ENCODE measurements at places on chromosomes 4 and X.
A peak's percentile ranks its signal among the peaks of the same experiment; 100 is the strongest.

GRCh38 chrX:153763298-153763932 lies 634 bp upstream of the PLXNB3 start:
- DNase-seq: no peak

- DNase-seq: no peak
These were observed 942 bp upstream of the APLN start for GRCh38 chrX:129655547-129656249.

- DNase-seq: no peak
These were observed 17.3 kb downstream of the ASMTL start for GRCh38 chrX:1435241-1435895.

- no peak for DNase-seq
These were observed 802 bp downstream of the RFC1 start for GRCh38 chr4:39365360-39365759.

DNA sequence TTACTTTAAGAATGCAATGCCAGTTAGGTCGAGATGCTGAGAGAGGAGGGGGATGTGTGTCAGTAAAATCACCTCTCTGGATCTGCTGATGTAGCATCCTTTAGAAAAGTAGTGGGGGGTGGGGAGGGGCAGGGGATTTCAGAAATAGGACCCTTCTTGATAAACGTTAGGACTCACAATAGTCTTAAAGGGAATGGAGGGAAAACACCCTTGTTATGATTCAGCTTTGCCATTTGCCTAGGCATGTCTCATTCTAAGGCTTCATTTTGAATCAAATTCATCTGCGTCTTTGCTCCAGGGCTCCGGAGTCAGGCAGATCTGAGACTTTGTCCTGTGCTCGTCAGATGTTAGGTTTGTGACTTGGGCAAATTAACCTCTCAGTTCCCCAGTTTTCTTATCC lies 879 bp downstream of the SH2D1A start:
- DNase-seq: no peak

GRCh38 chr4:13833171-13833804 lies 205.8 kb upstream of the BOD1L1 start:
- DNase-seq: no peak

GRCh38 chr4:163548481-163549243 lies 54.2 kb downstream of the TMA16 start:
- DNase-seq: no peak

- DNase-seq: no peak
These were observed 99.2 kb downstream of the TSPAN7 start for GRCh38 chrX:38660395-38661102.

DNA sequence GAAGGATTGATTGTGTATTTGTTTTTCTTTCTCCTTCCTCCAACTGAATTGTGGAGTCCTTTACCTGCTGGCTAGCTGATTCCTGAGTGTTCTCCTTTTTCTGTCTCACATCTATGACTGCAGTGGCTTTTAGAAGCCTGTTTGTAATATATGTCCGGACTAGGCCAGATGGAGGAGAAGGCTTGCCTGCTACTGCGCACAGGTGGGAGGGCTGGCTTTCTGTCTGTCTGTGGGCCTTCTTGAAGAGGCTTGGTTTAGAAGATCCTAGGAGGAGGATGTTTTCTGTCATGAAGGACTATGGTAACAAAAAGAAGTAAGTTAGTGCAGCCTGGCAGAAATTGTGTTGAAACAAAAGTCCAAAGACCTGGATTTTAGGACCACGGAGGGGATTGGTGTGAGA lies 8.5 kb downstream of the PPP1R3F start:
- no peak for DNase-seq

- DNase-seq: no peak
These were observed 80.6 kb upstream of the CD99 start for GRCh38 chrX:2610246-2611170.

DNA sequence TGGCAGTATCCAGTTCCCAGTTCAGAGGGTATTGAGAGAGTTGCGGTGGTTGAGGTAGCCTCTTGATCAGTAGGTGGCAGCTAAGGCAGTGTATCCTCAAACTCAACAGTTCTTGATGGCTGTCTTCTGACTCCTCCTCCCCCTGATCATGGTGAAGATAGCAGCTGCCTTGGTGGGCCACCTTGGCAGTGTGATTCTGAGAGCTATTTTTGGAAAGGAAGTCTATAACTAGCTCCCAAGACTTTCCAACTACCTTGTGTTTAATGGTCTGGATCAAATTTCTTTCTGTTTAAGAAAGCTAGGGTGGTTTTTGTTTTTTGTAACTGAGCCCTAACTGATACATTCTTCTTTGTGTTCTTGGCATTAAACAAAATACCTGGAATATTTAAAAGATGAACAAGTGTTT lies 10.5 kb upstream of the TBC1D19 start:
- DNase-seq: no peak

DNA sequence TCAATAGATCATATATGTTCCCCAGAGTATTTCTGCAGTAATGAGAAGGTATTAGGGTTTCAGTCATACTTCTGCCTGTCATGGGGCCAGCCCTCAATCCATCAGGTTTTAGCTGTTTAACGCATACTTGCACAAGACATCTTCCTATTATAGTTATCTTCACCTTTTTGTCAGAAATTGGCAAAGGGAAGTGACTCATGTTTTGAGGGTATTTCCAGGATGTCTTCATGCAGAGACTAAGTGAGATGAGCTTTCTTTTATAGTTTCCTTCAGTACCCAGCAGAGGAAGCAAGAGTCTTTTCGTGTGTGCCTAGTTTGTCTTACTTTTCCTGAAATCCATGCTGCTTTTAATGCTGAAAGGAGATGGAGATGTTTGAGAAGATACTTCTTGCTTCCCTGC lies 9.5 kb downstream of the CSTF2 start:
- DNase-seq: no peak

GRCh38 chrX:68865300-68865699 lies 36.5 kb downstream of the EFNB1 start:
- no peak for DNase-seq

- no peak for DNase-seq
These were observed 58.6 kb upstream of the ALB start for GRCh38 chr4:73345399-73345975.

GRCh38 chrX:1357993-1358392 lies 21.4 kb downstream of the IL3RA start:
- no peak for DNase-seq

DNA sequence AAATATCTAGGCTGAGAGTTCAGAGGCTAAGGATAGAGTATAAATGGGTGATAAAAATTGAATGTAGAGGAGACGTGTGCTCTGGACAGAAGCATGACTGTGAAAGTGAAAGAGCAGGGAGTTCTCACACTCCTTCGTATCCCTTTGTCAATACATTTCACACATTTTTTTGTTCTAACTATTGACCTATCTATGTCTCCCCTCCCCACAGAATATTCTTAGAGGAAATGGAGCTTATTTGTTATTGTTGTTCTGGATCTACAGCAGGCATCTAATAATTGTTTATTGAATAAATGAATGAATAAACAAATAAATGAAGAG lies 57.6 kb downstream of the ENPEP start:
- DNase-seq: no peak

DNA sequence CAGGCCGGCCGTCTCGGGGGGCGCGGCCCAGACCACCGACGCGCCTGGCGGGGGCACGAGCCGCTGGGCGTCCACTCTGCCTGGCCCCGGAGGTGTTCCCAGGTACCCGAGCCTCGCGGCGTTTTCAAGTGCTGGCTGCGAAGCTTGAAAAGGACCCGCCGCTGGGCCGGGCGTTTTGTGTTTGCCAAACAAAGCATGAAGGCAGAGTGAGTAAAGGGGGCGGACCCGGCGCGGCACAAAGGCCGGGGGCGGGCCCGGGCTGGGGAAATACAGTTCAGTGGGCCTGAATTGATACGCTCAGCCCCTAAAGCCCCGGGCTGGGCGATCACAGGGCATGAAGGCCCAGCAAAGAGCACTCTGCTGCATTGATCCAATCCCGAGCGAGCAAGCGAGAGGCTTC lies 65.4 kb downstream of the SOX3 start:
- DNase-seq: no peak

DNA sequence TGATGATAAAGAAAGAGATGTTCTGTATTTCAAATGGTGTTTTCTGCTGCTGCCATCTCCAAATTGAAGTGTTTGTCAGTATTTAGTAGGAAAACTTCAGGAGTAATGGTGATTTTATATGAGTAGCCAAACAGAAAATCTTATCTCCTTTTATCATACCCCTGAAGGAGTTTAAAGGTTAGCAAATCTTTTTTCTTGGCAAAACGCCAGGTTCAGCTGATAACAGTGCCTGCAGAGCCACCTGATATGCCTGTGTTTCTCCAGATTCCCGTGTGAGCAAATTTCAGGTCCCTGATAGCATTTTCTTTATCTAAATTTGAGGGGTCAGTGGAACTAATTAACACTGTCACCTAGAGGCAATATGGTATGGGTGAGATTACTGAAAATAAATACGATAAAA lies 65.8 kb upstream of the ETNPPL start:
- no peak for DNase-seq

- peak; percentile 51 for DNase-seq
These were observed 26.0 kb upstream of the YTHDC1 start for GRCh38 chr4:68375667-68376559.

GRCh38 chrX:3514996-3515395 lies 168.5 kb upstream of the MXRA5 start:
- no peak for DNase-seq

- no peak for DNase-seq
These were observed 161.0 kb upstream of the DKK2 start for GRCh38 chr4:107197121-107197520.

DNA sequence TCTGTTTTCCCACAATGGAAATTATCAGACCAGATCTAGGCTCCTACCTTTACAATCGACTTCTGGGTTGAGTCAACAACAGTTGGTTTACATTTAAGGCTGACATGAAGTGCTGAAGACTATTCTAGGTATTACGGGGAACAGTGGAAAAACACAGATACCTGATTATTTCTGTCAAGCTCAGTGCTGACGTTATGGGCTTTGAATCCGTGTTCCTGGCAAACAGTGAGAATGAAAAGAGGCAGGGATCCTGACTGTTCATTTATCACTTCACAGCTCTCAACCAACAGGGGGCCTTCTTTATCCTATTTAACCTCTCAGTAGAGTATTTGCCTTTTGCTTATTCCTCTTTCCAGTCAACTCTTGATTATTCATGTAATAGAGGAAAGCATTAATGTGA lies 43.1 kb downstream of the TMEM164 start:
- DNase-seq: no peak

DNA sequence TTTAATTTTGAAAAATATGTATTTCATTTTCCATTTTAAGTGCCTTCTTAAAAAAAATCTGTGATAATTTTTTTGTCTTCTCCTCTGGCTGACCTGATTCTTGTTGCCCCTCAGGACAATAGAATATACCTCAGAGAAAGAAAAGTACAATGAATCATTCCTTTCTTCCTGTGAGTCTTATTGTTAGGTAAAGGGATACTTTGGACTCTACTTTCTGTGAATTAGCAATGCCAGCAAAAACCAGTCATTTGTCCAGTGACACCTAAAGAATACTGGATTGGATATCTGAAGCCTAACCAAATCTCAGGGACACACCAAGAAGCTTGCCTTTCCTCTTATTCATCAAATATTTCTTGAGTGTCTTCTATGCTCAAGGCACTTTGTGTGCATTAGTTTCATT lies 102.1 kb downstream of the AREG start:
- no peak for DNase-seq

DNA sequence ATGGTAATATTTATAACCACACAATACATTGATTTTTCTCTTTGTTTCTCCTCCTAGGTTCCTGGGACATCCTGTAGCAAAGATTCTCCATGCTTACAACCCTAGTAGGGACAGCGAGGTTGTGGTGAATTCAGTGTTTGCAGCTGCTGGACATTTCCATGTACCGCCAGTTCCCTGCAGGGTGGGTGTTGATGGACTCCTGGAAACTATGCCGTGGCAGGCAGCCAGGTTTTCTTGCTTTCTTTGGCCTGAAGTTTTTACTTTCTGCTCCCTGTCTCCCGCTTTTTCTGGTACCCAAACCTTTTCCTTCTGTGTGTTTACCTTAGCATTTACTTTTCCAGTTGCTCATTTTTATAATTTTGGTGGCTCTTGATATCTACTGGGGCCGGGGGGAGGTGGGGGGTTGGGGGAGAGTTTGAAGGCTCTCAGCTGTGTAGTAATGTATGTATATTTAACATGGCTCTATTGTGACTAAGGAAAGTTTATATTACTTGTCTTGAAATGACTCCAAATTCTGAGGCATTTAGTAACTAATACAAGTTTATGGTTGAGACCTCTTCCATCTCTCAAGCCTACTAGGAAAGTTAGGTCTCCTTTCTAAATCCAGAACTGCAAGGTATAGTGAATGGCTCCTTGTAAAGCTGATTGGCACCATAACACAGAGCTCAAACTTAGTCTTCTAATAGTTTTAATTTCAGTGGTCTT lies 89.7 kb downstream of the TMEM131L start:
- no peak for DNase-seq

GRCh38 chr4:139028191-139028661 lies 12.6 kb downstream of the NOCT start:
- no peak for DNase-seq

- DNase-seq: no peak
These were observed 153.7 kb downstream of the RTL9 start for GRCh38 chrX:110512341-110512740.

DNA sequence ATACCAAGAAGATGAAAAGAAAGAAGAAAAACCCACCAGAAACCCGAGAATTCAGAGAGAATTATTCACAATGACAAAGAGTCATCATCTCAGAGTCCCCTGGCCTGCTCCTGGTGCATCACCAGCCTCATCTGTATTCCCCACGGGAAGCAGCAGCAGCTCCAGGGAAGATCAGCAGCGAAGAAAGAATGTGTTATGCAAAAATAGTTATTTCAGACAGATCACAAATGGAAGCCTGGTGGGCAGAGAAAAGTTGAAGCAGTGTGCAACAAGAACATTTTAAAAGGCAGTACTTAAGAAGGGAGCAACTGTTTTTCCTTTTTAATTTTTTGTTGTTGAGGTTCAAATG lies 189.2 kb downstream of the PPP3CA start:
- DNase-seq: no peak

GRCh38 chr4:82380344-82380743 lies 6.6 kb upstream of the HNRNPD start:
- DNase-seq: no peak

DNA sequence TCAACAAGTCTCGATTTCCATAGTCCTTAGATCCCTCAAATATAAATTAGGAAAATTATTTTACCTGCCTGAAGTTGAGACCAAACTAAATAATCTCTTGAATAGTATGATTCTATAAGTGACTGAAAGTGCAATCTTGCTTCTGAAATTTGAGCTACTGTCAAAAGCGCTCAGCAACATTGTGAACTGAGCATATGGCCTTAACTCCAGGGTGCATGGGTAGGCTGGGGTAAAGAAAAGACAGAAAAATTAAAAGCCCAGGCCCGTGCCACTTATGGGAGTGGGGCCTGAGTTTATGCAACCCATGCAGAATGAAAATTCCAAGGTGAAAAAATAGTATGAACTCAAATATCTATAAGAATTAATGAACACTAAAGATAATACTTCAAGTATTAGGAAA lies 9.8 kb downstream of the PGRMC2 start:
- DNase-seq: no peak

DNA sequence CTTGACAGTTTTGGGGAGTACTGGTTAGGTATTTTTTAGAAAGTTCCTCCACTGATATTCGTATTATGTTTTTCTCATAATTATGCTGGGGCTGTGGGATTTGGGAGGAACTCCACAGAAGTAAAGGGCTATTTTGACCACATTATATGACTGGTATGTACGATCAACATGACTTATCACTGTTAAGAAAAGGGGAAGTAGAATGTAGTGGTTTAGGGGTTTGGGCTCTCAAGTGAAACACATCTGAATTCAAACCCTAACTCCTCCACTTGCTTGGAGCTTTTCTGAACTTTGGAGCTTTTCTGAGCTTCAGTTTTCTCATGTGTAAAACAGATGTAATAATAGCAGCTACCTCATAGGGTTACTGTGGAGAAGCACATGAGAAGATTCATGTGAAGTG lies 96.4 kb upstream of the C1GALT1C1 start:
- DNase-seq: no peak

Measured in AG09309 (cell line).